NCI-H2029 (cell line): ENCODE measurements at places on chromosomes 1 and 21.

GRCh38 chr1:87588495-87588894, 259.8 kb downstream of the LMO4 start:
- DNase-seq = no peak

DNA sequence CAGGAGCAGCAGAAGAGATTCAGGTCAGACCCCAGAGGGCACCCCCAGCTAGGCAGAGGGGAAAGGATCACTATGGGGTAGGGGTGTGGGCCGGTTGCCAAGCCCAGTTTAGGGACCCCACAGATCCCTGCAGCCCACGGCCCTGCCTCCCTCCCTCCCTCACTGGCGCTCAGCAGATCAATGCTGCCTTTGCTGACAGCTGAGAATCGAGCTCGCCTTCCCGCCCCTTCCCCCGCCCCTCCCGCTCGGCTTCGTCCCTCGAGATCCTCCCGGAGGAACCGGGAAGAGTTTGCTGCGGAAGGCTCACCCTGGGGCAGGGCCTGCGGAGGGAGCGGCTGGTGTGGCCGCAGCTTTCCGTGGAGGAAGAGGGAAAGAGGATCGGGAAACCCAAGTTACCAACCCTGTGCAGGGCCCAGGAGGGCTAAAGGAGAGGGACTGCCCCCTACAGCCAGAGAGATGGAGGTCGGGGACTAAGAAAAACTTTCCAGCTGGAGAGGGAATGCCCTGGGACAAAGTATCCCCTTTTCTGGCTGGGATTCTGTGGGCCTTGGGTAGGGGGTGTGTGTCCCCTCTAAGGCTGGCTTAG, 1.1 kb upstream of the KCNQ4 start:
- peak; percentile 77 for DNase-seq

DNA sequence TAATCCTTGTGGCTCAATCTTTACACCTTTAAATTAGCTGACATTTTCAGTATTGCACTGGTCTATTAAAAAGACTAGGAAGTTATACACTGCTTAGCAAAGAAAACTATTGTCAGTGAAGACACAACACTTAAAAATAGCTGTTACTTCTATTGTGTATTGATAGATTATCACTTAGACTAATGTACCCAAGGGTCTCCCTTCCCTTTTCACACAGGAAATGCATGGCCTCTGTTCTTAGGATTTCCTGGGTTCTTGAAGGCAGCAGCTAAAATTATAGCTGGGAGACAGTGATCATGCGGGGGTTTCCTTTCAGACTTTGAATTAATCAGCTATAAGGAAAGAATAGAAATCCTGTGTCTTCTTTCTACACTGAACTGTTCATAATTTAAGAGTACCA, 12.8 kb downstream of the DIP2A start:
- no peak for DNase-seq

- DNase-seq = peak; percentile 99
These were observed at the start of gene CIART for GRCh38 chr1:150281758-150282557. Gene CIART (plus strand): TSS chr1:150282554. CDS start chr1:150283268, 714 bp downstream.

DNA sequence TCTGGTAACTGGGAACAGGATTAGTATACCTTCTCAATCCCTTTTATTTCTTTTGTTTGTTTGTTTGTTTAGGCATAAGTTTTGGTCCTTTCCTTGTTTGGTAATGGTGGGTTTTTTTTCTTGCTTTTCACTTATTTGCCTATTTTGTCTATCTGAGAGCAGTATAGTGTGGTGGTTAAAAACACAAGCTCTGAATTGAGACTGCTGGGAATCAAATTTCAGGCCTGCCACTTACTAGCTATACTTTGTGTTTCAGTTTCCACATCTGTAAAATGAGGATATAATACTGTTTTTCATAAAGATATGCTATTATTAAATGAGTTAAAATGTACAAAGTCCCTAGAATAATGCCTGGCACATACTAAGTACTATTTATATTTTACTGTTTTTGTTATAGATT, 81.6 kb upstream of the IVNS1ABP start:
- DNase-seq = no peak

GRCh38 chr1:158055854-158056253, 62.4 kb downstream of the KIRREL1 start:
- DNase-seq = peak; percentile 27

- DNase-seq = no peak
These were observed 27.4 kb downstream of the KCNA3 start for GRCh38 chr1:110647254-110647891.

GRCh38 chr1:206634365-206635079, 814 bp upstream of the DYRK3 start:
- DNase-seq = peak; percentile 87

GRCh38 chr1:63674238-63674864, 81.1 kb downstream of the PGM1 start:
- DNase-seq = peak; percentile 77

DNA sequence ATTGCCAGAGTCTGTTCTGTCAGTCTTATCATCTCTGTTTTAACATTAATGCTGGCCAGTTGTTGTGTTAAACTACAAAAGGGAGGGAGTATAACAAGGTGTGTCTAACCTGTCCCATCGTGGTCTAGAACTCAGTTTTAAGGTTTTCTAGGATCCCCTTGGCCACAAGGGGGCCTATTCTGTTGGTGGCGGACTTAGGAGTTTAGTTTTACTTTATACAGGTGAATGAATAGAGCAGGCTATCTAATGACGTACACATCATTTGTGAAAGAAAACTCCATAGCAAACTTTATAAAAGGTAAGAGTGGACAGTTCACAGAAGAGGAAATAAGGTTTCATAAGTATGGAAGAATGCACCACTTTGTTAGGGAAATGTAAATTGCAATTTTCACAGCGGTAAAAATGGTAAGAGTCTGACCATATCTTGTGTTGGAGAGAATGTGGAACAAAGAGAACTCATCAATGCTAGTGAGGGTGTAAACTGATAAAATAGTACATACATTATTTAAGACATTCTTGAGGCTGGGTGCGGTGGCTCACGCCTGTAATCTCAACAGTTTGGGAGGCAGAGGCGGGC, 2.5 kb upstream of the ATF6 start:
- no peak for DNase-seq

DNA sequence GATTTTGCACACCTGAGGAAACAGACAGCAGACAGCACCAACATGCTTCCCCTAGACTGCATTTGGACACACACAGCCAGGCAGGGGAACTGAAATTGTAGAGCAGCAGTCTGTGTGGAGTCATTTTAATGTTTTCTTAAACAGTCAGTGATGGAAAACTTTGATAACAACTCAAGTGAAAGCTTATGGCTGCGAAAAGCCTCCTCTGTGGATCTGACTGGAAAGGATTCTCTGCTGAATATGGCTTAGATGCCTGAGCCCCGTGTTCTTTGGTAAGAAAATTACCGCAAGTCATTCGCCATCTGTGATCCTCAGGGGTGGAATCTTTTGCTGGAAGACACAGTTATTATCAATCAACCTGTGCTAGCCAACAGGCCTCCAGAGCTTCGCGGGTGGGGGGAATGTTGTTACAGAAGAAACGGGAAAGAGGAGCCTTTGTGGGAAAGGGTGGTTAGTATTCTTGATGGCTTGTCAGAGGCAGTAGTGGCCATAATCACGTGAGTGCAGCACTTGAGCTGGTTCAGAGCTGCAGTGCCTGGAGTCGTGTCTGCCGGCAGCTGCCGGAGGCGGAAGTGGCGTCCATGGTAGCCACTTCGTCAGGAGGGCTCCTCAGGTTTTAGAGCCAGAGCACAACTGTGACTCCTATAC, 204.7 kb downstream of the ST6GALNAC3 start:
- DNase-seq = no peak

- DNase-seq = peak; percentile 54
These were observed 4.1 kb upstream of the FCRL2 start for GRCh38 chr1:157781048-157781447.

- DNase-seq = no peak
These were observed 1169.2 kb upstream of the B3GALT2 start for GRCh38 chr1:194355488-194356106.

DNA sequence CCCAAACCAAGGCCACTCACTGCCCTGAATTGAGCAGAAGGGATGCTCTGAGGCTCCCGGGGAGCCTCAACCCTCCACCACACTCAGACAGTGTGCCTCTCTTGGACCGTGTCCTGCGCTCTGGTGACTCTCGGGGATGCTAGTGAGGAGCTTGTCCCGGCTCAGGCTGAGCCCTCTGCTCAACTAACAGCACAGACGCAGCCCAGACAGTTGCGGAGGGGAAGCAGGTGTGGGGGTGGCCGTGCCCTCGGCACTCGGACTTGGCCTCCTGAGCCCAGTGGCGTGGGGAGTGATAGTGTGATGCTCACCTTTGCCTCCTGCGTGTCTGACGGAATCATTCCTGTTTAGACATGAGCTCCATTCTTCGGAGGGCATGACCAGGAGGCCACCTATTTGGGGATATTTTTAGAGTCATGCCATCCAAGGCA, 15.4 kb upstream of the SLC19A1 start:
- DNase-seq = no peak

DNA sequence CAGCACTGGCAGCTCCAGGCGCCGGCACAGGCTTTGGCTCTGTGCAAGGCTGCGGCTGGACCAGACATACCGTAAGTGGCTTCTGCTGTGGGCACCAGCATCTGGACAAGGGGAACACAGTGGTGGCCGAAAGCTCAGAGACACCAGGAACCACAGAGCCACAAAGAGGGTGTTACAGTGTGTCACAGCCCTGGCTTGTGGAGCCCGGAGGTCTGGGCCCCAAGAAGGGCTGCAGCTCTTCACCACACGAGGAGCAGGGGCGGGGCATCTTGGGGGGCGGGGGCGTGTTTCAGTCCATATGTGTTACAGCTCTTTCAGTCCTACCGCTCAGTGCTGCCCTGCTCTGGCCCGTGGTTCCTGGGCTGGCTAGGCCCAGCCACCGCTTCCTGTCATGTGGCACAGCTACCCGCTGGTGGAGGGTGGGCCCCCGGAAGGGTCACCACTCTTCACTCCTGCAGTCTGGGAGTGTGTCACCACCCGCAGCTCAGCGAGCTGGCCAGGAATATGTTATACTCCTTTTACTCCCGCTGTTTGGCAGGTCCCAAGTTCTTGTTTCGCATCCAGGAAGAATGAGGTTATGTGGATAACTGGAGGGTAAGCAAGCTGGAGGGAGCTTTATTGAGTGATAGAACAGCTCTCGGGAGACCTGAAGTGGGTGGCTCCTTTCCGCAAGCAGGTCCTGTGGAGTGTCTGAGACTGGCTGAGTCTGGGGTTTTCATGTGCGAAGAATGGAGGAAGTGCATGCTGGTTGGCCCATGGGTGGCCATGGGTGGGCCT, 3.3 kb upstream of the LSM10 start:
- no peak for DNase-seq
